ENCODE measurements at places on chromosomes 12 and 14.
A peak's percentile ranks its signal among the peaks of the same experiment; 100 is the strongest.

DNA sequence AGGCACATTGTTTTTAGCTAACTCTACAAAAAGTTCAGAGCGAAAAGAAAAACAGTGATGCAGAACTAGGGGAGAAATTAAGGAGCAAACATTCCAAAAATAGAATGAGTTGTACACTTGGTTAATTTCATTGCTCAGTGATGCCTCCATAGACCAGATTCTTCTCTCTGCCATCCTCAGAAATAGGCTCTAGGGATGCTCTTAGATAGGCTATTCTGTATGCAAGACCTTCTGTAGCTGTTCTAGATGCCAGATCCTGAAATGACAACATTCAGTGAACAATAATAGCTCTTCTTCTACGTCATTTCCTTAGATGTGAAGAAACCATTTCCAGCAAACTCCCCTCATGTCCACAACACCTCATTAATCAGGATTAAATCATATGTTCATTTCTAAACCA is 466.3 kb downstream of the DIO2 start:
- no peak for DNase-seq

DNA sequence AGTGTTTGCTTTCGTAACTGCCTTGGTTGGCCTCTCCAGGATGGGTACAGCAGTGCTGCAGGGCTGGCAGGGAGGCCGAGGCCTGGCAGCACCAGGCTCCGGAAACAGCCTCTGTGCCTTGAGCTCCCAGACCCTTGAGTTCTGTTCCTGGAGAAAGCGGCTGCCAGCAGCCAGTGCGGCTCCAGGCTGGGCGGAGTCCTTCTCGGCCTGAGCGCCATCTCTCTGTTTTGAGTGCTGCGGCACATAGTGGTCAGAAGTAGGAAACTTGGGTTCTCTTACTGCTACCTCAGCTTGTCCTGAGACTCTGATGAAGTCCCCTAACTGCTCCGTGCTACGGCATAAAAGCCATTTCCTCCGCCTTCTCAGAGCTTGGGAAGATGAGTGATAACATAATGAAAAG is 65.9 kb downstream of the KCNA1 start:
- no peak for DNase-seq

DNA sequence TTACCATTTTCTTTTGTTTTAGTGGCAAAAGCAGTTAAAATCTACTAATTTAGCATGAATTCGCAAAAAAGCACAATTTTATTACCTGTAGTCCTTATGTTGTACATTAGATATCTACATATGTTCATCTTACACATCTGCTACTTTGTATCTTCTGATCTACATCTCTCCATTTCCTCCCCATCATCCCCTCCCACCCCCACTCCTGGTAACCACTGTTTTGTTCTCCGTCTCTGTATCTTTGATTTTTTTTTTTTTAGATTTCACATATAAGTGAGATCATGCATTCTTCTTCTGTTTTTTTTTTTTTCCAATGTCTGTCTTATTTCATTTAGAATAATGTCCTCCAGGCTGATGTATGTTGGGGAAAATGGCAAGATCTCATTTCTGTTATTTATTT is 922.7 kb downstream of the VRK1 start:
- no peak for DNase-seq

GRCh38 chr14:105260959-105261358 is 12.6 kb downstream of the BTBD6 start:
- no peak for DNase-seq

GRCh38 chr12:12282761-12283425 is 16.0 kb upstream of the LRP6 start:
- no peak for DNase-seq

- no peak for DNase-seq
These were observed 288.5 kb upstream of the GARIN2 start for GRCh38 chr14:66900719-66901118.

DNA sequence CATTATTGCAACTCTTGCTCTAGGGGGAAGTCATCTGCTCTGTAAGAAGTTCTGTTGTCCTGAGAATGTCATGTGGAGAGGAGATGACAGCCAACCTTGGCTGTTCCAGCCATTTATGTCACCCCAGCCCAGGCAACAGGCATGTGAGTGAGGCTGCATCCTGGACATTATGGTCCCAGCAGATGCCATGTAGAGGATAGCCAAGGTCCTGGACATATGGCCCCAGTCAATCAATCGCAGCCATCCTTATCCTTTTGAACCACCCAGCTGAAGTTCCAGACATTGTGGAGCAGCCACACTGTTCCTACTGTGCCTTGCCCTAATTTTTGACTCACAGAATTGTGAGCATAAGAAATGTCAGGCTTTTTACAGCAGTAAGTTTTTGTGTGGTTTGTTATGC is 84.9 kb downstream of the AVPR1A start:
- no peak for DNase-seq

DNA sequence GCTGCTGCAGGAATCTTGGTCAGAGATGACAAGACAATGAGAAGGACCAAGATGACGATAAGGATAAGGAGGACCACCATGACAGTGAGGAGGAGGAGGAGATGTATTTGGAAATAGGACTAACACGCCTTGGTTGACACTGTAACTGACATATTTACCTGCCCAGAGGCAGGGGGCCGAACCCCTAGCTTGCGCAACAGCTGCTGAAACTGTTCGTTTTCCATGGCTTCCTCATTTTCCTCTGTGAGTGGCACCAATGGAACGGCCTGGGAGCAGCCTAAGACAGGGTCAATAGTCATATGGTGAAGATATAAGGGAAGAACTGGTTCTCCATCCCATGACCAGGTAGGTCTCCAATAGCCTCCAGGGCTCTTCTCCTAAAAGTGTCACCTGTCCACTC is 28.8 kb downstream of the TIMELESS start:
- no peak for DNase-seq

DNA sequence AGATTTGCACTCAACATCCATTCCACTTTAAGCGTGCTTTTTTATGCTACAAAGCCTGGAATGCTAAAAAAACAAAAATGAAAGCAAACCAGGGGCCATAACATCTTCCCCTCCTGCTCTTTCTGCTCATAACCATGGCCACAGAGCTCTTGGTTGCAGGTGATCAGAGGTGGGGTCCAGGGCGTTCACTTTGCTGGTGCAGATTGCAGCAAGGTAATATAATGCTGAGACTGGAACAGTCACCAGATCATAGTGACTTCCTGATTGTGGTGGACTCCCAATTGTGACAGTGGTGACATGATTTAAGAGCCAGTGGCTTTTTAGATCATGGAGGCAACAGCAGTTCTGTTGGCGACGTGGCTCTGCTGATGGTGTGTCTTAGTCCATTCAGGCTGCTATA is 115.0 kb upstream of the CPM start:
- no peak for DNase-seq

DNA sequence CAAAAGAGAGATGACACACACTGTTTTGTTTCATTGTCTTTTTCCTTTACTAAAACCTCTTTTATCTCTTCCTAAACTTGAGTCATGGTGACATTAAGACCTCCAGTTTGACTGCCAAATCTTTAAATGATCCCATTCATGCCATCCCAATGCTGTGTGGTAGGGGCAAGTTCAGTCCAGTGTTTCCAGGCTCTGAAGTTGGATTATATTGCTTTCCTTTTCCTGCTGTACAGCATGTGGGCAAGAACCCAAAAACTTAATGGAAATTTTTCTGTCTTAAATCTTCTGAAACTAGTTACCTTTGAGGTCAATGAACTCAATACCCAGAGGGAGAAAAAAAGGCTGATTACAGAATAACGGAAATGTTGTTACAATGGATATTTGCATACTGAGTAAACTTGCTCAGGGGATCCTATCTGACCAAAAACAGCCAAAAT is 187.1 kb upstream of the FAR2 start:
- no peak for DNase-seq

- peak; percentile 98 for DNase-seq
These were observed 16.2 kb downstream of the ACIN1 start for GRCh38 chr14:23078692-23079116.

- DNase-seq: no peak
These were observed 33.5 kb downstream of the DAD1 start for GRCh38 chr14:22555384-22556011.

GRCh38 chr12:62827042-62827441 is 107.9 kb downstream of the PPM1H start:
- DNase-seq: no peak

DNA sequence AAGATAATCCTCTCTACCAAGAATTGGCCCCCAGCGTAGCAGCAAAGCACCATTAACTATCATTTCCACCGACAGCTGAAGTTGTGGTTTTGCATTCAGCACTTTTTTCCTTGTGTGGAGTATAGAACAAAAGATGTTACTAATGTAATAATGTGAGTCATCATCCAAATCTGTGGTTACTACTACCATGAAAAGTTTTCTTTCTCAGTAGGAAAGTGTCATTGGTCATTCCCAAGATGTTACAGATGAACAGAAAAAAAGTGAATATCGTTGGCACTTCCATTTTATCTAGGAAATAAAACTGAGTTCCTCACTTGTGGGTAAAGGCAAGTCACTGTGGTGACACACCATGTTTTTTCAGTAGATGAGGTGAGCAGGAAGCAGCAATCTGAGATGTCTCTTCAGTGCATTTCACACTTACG is 30.3 kb upstream of the IFNG start:
- peak; percentile 9 for DNase-seq

DNA sequence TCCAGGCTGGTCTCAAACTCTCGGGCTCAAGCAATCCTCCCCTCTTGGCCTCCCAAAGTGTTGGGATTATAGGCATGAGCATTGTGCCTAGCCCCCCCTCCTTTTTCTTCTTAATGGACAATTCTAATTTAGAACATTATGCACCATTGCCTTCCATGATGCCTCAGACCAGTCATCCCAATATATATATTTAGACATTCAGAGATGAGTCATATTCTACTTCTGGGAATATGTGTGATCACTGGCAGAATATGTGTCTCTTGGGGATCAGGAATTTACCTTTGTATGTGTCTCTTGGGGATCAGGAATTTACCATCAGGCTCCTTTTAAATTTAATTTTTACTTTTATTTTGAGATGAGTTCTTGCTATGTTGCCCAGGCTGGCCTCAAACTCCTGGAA is 7.5 kb upstream of the CCDC177 start:
- no peak for DNase-seq

GRCh38 chr12:120735181-120735580 is 9.6 kb downstream of the ACADS start:
- DNase-seq: no peak

DNA sequence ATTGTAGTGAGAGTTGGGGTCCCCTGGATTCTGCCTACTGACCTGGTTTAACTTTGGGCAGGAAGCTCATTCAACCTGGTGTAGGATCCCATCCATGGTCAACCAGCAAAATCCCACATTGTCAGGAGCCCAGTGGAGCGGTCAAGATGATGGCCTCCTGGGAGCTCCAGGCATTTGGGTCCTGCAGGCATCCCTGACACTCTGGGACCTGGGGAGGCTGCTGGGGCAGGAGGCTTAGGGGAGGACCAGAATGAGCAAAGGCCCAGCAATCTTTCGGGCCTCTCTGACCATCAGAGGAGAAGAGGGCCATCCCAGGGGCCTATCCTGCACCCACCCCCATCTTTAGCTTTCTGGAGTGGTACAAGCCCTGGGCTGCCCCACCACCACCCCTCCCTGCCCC is 104.0 kb downstream of the PRMT8 start:
- no peak for DNase-seq

DNA sequence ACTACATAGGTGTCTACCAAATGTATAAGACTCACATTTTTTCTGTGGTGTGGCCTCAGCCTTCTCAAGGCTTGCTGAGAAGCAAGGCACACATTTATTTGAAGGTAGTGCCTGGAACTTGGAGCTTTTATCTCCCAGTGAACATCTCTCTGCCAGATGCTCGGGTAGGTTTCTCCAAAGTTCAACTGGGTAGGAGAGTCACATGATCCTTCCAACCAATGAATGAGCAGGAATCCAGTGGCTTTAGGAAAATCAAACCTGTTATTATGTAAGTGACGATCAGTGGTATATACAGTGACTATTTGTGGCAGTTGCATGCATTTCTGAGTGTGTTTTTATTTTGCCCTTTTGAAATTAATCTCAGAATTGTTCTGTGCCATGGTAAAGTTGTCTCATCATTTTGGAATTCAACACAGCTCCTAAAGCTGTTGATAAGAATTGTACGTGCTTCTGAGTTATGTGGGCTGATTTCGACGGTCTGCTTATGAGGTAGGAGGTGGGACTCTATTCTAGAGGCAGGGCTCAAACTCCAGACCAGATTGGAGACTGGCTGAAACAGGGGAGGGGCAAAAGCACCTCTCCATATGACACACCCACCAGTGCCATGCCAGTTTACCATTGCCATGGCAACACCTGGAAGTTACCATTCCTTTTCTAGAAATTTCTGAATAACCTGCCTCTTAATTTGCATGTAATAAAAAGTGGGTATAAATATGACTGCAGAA is 57.6 kb downstream of the EID3 start:
- no peak for DNase-seq

DNA sequence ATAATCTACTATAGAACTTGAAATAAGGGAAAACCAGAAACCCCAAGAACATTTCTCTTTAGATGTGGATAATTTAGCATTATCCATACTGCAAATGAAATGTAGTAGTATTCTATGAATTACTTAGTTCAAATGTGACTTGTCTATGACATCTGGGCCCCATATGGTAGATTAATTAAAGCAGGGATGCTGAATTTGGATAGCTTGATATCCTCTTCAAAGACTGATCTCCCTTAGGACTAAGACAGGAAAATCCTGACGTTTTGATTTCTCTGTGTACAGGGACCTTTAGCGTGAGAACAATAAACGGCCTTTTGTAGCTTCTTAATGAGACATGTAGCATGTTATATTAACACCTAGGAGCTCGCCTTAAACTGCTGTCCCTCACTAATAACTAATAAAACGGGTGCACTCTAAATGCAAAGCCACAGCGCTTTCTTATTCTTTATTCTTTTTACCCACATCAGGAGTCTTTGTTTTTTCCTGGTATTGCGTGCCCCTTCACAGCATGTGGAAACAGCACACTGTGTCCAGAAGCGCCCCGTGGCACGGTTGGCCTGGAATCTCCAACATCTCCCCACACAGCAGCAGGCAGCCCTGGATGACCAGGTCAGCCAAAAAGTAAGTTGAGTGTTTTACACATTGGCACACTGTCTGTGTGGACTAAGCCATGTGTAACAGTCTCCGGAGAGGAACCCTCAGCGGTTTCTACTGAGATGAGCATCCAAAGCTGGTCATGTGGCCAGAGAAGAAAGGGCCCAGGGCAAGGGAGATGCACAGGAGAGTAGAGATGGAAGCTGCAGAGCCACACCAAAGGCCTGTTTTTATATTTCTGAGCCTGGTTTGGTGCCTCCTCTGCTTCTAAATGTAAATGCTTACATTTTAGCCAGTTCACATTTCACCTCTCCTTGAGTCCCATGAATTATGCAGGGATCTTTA is 93.1 kb downstream of the SRGAP1 start:
- no peak for DNase-seq

- no peak for DNase-seq
These were observed 110.6 kb downstream of the GTF2A1 start for GRCh38 chr14:81110186-81110585.
